ENCODE measurements at places on chromosomes 2 and 18. TPM values are rescaled to one million over a fixed set of nuclear protein-coding genes. Genes with fewer than 3 reads are reported as not detected.

Gene ACKR3
- total RNA-seq = 10.3 TPM

Gene ZNF396
- total RNA-seq = 3.8 TPM

Gene CNGA3
- total RNA-seq = 3.0 TPM

Gene CD28
- total RNA-seq = 1.00 TPM

Gene GORASP2
- 25.0 TPM for total RNA-seq

Gene RUFY4
- total RNA-seq = not detected

Data from cerebellum (tissue), 4 donors.